C1 segment of cervical spinal cord (tissue), 14 donors: ENCODE measurements at places on chromosomes 2 and 18.

DNA sequence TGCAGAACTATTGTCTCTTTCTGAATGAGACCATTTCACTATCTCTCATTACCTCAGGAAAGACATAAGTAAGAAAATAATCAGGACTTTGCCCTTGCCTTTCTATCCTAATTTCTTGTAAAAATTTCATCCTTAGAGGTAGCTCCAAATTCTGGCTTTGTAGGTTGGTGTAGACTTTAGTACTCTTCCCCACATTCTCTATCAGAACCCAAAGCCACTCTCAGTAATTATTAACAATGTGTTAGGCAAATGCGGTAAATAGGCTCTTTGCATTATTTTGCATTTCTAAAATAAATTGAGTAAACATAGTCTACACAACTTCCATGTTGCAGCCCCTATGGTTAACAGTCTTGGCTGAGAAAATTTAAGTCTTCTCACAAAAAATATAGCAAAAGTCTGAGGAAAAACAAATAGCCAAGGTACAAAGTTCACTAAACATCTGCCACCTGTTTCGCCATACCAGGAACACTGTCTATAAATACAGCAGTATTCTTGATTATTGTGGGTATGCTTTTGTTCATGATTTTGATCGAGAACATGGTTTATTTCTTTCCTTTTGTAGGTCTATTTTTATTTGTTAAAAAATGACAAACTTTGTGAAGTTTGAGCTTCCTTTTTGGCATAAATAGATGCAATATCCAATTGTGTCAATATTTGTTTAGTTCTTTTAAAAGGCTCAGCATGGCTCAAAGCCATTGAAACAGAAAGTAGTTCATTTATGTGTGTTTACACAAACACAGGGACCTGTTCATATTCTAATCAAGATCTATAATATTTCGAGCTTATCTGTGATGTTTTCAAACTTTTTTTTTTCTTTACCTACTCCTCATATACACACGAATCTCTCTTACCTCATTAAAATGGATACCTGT is 1061.5 kb downstream of the CNTNAP5 start:
- DNase-seq, result no peak

- DNase-seq, result no peak
These were observed 205.1 kb downstream of the ARL4C start for GRCh38 chr2:234291765-234292204.

DNA sequence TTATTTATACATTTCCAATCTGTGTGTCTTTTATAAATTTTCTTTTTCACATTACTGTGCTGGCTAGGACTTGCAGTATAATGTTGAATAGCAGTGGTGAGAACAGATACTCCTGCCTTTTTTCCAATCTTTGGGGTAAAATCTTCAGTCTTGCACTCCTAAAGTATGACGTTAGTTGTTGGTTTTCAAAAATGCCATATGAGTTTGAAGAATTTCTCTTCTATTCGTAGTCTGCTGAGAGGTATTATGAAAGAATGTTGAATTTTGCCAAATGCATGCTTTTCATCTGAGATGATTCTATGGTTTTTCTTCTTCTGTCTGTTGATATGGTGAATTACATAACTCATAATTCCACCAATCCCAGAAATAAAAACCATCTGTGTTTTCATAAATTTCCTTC is 335.3 kb upstream of the CHST9 start:
- no peak for DNase-seq

GRCh38 chr18:79300413-79300812 is 95.3 kb upstream of the NFATC1 start:
- no peak for DNase-seq

DNA sequence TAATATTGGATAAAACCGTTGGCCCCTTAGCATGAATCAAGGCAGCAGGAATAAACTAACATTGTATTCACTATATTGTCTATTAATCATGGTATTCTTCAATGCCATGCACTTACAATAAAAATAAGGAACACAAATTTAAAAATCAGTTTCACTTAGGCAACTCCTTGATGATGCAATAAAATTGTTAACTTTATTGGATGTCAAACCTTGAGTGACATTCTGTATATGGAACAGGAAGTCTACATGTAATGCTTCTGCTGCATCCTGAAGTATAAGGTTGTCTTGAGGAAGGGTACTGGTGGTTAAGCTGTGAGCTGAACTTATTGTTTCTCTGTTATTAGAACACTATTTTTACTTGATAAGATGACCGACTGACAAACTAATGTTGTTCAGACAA is 605.5 kb downstream of the SATB2 start:
- no peak for DNase-seq

GRCh38 chr2:227821043-227821942 is 7.7 kb downstream of the CCL20 start:
- no peak for DNase-seq

DNA sequence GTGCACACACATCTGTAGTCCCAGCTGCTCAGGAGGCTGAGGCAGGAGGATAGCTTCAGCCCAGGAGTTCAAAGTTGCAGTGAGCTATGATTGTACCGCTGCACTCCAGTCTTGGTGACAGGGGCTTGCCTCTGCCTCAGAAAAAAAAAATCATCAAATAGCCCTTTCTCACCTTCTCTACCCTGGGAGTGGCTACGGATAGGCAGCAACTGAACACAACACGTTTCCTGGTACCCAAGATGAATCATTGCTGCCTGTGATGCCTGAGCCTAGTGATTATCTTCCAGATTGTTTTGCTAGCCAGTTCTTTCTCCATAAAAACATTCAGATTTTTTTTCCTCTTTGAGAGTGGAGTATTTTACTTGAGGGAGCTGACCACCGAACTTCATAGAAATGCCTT is 13.5 kb downstream of the INPP4A start:
- no peak for DNase-seq

GRCh38 chr2:46239847-46240181 is 57.4 kb upstream of the EPAS1 start:
- no peak for DNase-seq

- no peak for DNase-seq
These were observed 93.4 kb downstream of the DOCK10 start for GRCh38 chr2:224948859-224949258.

DNA sequence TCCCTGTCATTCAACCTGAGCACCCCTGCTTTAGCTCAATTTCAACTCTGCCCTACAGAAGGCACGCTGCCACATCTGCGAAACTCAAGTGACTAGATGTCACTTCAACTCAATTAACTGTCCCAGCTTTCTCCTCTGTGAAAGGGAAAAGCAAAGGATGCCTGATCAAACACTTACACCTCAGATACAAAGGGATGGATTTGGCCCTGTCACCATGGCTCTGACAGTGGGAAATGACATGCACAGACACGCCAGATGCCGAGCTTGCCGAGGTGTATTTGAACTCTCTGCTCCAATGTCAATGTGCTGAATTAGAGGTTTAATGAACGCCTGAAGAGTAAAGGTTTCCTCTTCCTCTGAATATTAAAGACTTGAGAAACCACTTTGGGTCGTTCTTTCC is 481.1 kb downstream of the CBLN2 start:
- DNase-seq, result no peak

DNA sequence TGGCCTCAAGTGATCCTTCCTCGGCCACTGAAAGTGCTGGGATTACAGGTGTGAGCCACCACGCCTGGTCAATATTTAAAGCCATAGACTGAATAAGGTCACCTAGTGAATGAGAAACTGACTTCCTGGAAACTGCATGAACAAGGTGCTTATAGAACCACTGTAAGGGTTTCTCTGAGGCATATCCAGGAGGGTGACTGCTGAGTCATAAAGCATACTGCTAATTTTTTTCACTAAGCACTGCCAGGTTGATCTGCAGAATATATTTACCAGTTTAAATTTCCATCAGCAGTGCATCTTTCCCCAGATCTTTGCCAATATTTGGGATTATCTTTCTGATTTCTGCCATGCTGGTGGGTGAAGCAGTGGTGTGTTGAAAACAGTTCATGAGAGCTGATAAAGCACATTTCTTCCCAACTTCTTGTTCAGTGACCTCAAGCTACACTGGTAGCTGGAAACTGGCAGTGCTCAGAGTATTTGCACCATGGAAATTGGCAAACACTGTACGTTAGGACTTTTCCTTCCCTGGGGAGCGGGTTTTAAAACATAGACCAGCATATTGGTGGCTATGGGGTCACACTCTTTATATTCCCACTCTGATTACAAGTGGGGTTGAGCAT is 4.2 kb upstream of the CLIP4 start:
- DNase-seq, result no peak

DNA sequence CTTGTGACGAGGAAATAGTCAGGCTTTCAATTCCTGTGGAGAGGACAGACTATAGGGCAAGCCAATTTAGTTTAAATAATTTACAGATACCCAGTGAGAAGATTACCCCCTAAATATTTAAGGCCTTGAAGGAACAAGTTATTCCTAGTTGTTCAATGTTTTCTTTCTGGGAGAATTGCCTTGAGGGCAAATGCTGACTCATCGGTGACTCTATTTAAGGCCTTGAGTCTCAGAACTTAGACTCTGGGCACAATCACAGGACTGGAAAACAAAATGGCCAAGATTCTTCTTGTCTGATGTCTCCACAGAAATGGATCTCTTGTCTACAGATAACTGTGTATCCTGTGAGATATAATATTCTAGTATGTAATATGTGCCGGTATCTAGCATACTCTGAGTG is 467.1 kb downstream of the SUCLG1 start:
- DNase-seq, result no peak

GRCh38 chr2:157935378-157935906 is 59.3 kb upstream of the ACVR1 start:
- DNase-seq, result no peak

DNA sequence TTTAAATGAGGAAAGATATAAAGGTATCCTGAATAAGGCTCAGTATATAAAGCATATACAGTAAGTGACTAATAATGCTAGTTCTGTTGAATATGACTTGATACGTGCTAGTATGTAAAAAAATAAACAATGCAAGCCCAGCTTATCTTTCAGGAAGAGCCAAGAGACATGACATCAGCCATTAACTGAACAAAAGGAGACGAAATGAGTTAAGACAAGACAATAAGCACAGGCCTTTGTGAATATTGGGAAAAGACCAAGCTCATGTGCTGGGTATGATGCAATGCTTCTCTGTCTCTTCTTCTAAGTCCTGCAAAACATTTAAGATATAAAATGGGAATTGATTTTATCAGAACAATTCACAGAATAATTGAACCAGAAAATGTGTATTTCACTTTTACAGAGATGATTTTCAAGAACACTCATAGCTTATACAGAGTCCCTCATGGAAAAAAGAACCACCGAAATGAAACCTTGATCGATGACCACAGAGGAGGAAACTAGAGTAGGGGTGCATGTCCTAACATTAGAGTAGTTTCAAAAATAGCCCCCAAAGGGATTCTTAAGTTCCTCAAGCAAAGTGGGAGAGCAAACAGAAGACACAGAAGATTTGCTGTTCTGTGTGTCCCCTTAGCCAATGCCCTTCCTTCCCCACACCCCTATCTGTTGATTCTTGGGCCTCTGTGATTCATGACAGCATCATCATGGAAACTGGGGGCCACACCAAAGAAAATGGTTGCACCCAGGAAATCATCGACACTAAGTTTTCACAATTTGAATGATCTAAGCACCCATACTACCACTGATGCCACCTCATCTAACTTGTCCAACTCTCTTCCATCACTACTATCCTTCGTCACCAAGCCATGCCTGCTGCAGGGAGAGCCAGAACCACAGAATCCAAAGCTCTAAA is 68.0 kb upstream of the CRIM1 start:
- DNase-seq, result no peak

- no peak for DNase-seq
These were observed 407.1 kb downstream of the CDH19 start for GRCh38 chr18:66196805-66197204.

- peak; percentile 39 for DNase-seq
These were observed at the start of gene B4GALT6 for GRCh38 chr18:31684279-31685096. Gene B4GALT6 (minus strand): TSS chr18:31684581. CDS start chr18:31684426, 155 bp downstream.

DNA sequence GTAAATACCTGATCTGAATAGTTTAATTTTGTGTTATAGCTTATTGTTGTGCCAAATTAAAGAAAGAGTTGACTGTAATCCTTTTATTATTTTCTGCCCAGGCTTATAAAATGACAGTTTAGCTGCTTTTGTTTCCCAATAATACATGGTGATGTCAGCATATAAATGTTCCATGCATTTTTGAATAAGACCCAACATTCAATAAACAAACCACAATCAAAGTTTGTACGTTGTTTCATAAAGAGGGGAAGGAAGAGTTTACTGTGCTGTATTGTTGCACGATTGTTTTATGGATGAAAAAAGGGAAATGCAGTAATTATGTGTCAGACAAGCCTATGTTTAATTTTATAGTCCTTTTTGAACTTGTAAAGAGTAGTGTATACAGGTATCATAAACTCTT is 177.2 kb upstream of the SCN7A start:
- DNase-seq, result no peak

DNA sequence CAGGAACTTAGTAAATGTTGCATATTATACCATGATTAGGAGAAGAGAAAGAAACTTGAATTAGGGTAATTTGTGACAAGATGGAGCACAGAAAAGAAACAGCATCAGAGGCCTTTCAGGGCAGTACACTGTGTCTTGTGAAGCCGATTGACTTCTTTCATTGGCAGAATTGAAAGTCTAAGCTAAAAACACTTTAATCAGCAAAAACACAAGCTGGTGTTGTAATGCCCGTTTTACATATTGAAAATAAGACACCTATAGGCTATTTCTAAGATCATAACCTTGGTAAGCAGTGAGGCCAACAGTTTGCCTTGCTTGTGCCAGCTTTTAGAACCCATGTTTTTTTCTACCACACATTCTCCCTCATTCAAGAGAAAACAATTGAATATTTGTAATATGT is 1378.1 kb upstream of the NXPH2 start:
- DNase-seq, result no peak

DNA sequence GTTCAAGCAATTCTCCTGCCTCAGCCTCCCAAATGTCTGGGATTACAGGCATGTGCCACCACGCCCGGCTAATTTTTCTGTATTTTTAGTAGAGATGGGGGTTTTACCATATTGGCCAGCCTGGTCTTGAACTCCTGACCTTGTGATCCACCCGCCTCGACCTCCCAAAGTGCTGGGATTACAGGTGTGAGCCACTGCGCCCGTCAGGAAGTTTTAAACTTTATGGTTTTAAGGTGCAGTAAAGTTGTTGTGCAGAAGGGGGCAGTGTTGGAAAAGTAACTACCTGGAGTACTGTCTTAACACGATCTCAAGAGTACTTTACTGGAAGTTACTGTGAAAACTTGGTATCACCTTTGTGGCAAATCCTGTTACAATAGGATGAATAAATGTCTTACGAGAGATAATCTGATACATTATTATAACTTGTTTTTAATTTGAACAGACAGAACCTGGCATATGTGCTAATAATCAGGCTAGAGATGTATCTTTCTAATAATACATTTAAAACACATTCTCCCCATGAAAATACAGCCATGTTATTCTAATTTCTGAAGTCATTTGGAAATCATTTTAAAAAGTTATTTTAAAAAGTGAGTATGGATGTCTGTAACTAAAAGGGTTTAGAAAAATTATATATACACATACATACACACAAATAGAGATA is 10.8 kb downstream of the SPDYA start:
- DNase-seq, result peak; percentile 3

GRCh38 chr18:13562494-13563029 is 163.8 kb downstream of the FAM210A start:
- no peak for DNase-seq

GRCh38 chr2:231985823-231986261 is 24.3 kb downstream of the DIS3L2 start:
- DNase-seq, result no peak

GRCh38 chr2:26630669-26631360 is 10.4 kb downstream of the CIB4 start:
- no peak for DNase-seq
